ENCODE measurements at places on chromosomes 3 and 15.
A peak's percentile ranks its signal among the peaks of the same experiment; 100 is the strongest.

- peak; percentile 88 for DNase-seq
Observed at GRCh38 chr3:5096336-5097008, 25.6 kb upstream of the ARL8B start.

- DNase-seq = no peak
Observed at GRCh38 chr15:78873793-78874765, 1.4 kb downstream of the MORF4L1 start.

- peak; percentile 40 for DNase-seq
Observed at GRCh38 chr3:179189759-179190158, 41.6 kb downstream of the PIK3CA start.

DNA sequence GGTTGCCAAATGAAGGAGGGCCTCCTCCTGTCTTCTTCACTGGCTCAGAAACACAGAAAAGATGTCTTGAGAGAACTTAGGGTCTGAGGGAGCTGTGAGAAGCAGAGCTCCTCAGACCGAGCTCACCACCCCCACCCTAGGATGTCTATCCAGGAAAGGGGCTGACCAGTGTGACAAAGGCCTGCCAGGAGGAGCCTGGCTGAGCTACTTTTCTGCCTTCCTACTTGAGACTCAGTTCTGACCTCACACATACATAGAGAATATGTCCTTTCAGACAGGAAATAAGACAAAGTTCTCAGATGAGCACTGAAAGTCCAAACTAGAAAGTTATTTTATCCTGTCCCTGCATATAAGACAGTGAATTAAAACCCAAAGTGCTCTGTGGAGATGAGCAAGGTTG, 54.5 kb downstream of the KIF9 start:
- no peak for DNase-seq

DNA sequence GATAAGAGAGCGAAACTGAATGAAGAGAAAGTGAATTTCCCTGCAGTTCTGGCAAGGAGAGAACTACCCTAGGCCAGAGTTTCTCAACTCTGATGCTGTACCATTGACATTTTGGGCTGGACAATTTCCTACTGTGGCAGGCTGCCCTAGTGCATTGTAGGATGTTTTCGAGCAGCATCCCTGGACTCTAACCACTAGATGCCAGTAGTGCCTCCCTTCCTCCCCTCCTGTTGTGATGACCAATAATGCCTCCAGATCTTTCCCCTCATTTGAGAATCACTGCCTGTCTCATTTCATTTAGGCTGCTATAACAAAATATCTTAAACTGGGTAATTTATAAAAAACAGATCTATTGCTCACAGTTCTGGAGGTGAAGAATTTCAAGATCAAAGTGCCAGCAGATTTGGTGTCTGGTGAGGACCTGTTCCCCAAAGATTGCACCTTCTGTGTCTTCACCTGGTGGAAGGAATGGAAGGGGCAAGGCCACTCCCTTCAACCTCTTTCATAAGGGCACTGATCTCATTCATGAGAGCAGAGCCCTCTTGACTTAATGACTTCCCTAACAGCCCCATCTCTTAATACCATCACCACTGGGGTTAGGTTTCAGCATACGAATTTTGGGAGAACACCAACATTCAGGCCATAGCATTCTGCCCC, 188.9 kb upstream of the MEIS2 start:
- peak; percentile 3 for DNase-seq

GRCh38 chr3:10557781-10558373, 52.5 kb upstream of the ATP2B2 start:
- no peak for DNase-seq

- no peak for DNase-seq
Observed at GRCh38 chr3:124243177-124243859, 251.4 kb upstream of the ROPN1 start.

GRCh38 chr3:25493246-25493645, 65.2 kb downstream of the RARB start:
- DNase-seq = no peak

- no peak for DNase-seq
Observed at GRCh38 chr3:4739289-4740236, 239.7 kb upstream of the BHLHE40 start.

GRCh38 chr3:71689291-71689690, 35.9 kb downstream of the EIF4E3 start:
- no peak for DNase-seq

DNA sequence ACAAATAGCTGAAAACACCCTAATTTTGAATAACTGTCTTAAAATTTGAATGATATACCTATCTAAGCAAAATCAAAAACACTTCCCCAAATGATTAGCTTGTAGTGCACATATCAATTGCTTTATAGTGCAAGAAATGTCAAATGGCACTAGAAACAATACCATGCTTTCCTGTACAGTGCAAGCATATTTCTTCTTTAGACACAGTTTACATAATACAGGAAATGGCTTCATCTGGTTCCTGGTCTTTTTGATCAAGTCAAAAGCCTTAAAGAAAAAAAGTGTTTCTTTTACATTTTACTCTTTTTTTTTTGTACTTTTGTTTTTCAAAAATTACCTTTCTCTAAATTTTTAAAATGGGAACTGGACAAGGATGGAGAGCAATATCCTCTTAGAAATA, 352.1 kb downstream of the MECOM start:
- DNase-seq = no peak

DNA sequence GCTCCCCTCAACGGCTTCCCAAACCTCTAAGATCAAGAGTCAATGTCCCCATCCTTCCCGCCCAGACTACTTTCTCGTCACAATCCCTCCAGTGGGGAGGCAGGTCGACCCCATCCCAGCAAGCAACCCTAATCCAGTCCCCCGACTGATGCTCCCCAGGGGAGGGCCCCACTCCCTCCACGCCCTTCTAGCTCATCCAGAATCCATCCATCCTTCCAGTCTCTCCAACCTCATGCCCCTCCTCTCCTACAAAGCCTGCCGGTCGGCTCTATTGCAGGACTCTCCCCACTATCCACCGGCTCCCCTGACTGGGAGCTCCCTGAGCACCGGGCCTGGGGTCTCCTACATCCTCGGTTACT, 1.3 kb downstream of the ADAMTS7 start:
- no peak for DNase-seq

- no peak for DNase-seq
Observed at GRCh38 chr3:98032904-98033303, 2.2 kb downstream of the GABRR3 start.

All from brain (organoid and tissue), 16 donors.